GM23248 (cell line): ENCODE measurements at places on chromosomes 5 and 9. TPM values are rescaled to one million over a fixed set of nuclear protein-coding genes. Genes with fewer than 3 reads are reported as not detected.
A peak's percentile ranks its signal among the peaks of the same experiment; 100 is the strongest.

DNA sequence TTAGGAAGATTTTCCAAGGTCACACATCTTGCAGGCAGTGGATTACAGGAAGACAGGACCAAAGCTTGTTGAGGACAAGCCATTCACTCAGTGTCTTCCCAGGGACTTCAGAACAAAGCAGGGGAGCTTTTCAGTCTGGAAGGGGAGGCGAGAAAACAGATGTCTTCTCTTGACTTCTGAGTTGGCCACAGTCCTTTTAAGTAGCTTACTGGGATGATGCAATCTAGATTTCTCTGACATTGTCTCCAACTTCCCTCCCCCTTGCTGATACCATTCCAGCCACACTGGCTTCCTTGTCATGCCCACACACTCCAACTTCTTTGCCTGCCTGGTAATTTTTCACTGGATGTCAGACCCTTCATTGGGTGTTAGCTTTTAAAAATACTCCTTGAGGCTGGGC is 174.2 kb upstream of the TBC1D2 start:
- peak; percentile 89 for DNase-seq

DNA sequence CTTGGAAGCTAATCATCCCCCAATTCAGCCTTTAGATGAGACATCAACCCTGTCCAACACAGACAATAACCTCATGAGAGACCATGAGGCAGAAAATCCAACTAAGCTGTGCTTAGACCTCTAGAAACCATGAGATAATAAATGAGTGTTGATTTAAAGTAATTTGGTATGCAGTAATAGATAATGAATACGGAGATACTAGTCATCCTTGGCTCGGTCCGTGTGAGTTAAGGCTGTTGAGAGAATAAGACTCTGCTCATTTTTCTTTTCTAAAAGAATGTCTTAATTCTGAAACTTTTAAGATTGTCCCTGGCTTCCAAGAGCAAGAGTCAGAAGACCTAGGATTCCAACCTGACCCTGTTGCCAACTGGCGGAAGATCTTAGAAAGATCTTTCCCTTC is 6.1 kb downstream of the TNC start:
- peak; percentile 27 for DNase-seq

DNA sequence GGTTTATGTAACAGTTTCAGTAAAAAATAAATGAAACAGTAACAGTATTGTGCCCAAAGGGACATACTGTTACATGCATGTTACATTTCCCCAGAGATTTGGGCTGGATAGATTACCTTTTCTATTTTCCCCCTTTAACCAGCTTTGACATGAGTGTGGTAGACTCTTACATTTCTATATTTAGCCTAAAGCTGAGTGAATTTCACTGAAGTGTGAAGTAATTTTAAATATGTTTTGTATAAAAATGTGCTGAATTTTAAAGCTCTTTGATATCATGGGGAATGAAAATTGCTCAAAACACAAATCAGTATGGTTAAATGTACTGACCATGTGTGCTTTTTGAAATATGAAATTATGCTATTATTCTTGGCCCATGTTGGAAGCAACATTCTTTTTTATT is 122.3 kb upstream of the CDH10 start:
- no peak for DNase-seq

DNA sequence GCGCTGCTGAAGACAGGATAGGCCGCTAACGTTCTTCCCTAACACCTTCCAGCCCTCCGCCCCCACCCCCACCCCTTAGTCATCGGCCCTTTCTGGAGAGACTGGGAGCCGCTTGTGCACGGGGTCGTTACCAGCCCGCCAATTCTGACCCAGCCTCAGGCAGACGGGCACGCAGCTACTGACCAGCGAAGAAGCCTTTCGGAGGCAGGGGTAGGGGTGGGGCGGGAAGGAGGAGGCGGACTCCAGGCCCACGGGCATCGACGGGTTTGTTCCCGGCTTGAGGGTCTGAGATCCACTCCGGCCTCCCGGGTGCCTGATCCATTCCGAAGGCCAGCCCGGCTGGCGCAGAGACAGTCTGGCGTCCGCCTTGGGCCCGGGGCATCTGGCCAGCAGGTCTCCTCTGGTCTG is 729 bp upstream of the HAND1 start:
- DNase-seq = no peak

GOLPH3 gene
- 102 and 103 TPM in 2 replicates for total RNA-seq

GRCh38 chr9:126783949-126784348 is 20.9 kb upstream of the ZBTB43 start:
- no peak for DNase-seq

DNA sequence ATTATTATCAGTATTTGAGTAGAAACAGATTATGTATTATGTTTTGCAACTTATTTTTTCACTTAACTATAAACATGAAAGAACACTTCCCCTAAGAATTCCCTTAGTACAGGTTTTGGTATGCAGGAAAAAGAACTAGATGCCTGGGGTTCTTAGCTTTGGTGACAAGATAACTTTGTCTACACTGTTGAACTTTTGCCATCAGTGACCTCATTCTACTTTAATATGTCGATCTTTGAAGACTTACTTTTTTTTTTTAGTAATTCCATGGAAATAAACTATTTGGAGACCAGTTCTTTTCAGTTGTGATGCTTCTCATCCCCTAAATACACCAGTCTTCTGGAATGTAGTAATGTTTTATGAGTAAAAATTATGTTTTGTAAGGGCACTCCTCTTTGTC is 34.3 kb downstream of the ZNF462 start:
- peak; percentile 69 for DNase-seq

- DNase-seq = peak; percentile 32
Measured at GRCh38 chr5:9439531-9440292, 106.2 kb downstream of the SEMA5A start.

- DNase-seq = no peak
Measured at GRCh38 chr5:149493316-149493715, 57.9 kb downstream of the CSNK1A1 start.

GRCh38 chr9:100759215-100759614 is 181.3 kb downstream of the CAVIN4 start:
- no peak for DNase-seq

CREB3 gene
- total RNA-seq = 101 and 111 TPM in 2 replicates

OBP2B gene
- not detected in 2 replicates for total RNA-seq

- DNase-seq = no peak
Measured at GRCh38 chr9:13674926-13675637, 395.6 kb upstream of the MPDZ start.

URM1 gene
- total RNA-seq = 39.2 and 59.2 TPM in 2 replicates

- peak; percentile 39 for DNase-seq
Measured at GRCh38 chr5:87147441-87147840, 120.2 kb upstream of the RASA1 start.

ACOT12 gene
- total RNA-seq = not detected in 2 replicates

SEC61B gene
- 117 and 127 TPM in 2 replicates for total RNA-seq

DNA sequence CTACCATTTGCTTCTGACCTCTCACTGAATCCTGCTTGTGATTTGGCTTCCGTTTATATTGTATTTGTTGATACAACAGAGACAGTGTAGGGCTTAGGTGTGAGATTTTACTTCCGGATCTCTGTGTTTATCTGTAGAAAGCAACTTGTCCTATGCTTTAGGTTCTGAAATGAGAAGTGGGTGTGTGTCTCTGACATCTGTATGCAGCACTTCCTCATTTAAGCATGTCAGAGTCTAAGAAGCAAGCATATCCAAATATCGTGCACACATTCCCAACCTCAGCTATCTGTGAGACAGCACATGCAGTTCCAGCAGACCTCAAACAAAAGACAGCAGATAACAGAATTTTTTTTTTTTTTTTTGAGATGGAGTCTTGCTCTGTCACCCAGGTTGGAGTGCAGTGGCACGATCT is 16.3 kb downstream of the KLF9 start:
- no peak for DNase-seq

DNA sequence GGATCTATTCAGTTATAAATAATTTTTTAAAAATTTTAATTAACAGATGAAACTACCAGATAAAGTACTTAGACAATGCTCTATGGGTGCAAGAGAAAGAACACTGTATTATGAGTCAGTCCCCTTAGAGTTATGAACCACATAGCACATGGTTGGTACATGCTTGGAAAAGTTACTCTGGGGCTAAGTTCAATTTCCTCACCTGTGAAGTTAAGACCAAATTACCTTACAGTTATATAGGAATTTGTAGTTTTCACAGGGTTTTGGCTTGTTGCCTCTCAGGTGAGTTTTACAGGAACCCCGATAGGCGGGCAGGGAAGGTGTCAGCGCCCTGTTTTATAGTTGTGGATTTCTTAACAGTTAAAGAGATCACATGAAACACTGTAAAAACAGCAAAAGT is 1.2 kb downstream of the PANK3 start:
- peak; percentile 64 for DNase-seq

DNA sequence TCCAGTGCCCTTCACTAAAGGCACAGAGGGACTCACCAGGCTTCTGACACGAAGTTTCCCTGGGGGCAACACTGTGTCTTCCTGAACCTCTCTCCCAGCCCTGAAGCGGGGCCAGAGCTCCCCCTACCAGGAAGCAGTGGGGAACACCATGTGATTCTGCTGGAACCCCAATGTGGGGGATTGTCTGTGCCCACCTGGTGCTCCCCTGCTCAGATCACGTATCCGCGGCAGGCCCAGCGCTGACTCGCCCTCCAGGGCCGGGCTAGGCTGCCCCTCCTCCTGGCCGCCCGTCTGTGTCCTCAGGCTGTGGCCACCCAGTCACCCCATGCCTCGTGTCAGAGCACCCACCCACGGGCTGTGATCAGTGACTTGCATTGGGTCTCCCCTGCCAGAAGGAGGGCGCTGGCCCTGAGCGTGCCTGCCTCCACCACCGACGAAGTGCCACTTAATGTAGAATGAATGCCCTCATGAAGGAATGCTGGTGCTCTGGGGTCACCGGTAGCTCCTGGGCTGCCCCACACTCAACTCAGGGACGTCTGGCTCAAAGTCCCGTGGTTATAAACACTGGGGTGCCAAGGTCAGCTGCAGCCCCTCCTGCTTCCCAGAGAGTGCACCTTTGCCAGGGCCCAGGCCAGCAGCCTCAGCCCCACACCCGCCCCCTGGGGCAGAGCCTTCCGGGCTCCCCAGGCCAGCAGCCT is 22.1 kb downstream of the SARDH start:
- no peak for DNase-seq

C9orf153 gene
- total RNA-seq = not detected in 2 replicates

DNA sequence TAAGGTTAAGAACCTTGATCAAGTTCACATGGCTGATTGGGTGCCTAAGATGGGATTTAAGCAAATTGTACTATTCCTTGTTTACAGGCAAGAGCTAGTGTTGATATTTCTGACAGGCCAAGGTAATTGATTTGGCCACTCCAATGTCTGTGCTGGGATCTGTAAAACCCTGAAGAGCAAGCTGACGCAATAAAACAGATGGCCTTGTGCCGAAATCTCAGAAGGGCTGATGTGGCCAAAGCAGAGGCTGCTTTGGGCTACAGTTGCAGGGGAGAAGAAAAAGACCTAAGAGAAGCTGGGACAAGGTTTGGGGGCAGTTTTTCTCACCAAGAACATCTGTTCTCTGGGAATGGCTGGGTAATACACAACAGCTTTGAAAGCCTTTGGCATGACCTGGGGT is 463.2 kb upstream of the ZNF608 start:
- peak; percentile 14 for DNase-seq

DNA sequence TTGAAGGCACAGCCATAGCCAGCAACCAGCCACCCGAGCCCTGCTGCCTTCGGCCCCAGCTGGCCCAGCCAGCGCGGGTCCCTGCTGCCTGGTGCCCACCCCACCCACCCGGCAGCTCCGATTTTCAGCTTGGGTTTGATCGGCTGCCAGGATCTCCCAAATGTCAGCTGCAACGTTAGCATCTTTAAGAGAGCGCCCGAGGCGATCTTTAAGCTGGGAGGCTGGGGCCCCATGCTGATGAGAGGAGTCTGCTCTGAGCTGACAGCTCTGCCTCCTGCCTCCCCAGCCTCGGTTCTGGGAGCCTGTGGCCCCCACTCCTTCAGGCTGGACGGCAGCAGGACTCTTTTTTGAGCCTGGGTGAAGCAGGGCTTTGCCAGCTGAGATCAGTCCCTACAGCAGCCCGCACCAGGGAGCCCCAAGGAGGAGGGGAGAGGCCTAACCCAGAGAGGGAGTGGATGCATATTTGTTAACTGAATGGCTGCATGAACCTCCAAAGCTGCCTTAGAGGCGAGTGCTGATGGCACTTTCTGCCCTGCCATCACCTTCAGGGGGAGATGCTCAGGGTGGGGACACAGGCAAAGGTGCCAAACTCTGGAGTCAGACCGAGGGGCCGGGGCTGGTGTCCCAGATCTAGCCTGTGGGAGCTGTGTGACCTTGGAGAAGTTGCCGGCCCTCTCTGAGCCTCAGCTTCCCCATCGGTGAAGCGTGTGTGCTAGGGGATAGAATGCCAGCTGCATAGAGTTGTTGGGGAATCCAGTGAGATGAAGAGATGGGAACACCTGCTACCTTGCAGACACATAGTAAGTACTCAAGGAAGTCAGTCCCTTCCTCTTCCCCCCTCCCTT is 165.5 kb downstream of the C9orf50 start:
- DNase-seq = peak; percentile 45

- DNase-seq = no peak
Measured at GRCh38 chr5:120447706-120448239, 16.3 kb upstream of the PRR16 start.

DNA sequence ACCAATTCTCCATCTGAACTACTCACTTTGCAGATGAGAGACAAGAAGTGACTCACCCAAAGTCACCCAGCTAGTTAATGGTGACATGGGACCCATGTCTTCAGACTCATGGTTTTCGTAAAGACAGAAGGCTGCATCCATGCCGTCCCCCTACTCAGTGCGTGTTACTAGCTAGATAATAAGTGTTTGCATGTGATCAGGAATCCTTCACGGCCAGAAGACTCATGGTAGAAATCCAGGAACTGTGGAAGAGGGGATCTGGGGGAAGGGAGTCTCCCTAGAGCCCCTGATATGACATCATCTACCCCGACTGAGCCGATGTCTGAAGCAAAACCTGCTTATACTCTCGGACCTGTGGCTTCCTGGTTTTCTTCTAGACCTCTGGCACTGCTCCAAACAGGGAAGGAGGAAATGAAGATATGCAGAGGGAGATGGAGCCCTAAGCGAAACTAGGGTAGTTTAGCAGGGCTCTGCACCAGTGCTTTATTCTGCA is 3.3 kb downstream of the RNF183 start:
- DNase-seq = peak; percentile 9

- DNase-seq = no peak
Measured at GRCh38 chr9:73265876-73266275, 114.2 kb downstream of the ANXA1 start.

- DNase-seq = peak; percentile 4
Measured at GRCh38 chr5:168713051-168713450, 133.9 kb upstream of the PANK3 start.

PCDHA12 gene
- total RNA-seq = not detected in 2 replicates

GRCh38 chr5:94432499-94432898 is 185.9 kb downstream of the KIAA0825 start:
- DNase-seq = peak; percentile 51

DNA sequence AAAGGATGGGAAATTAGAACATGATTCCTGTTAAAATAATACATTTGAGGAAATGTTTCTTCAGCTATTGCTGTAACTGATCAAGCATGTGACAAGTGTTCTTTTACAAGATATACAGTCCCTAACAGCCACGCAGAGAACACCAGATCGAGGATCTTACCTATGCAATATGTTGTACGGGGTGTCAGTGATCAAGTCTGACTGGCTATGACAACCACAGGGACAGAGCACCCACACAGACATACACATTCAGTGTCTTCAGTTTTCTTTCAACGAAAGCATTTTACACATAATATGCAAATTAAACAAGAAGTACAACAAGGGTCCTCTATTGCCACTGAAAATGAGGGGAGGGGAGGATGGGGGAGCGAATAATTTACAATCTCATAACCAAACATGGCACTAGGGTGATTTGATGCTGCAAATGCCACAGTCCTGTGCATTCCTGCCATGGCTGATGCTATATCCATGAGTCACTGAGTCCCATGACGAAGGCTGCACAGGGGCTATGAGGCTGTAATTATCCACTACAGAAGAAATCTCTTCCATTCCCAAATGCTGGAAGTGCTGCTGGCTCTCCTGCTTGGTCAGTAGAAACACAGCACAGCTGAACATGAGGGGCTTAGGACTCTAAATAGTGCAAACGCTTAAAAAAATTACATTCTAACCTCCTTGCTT is 118.2 kb downstream of the KLHL3 start:
- DNase-seq = peak; percentile 75
